ENCODE measurements at places on chromosomes 11 and 22. TPM values are rescaled to one million over a fixed set of nuclear protein-coding genes. Genes with fewer than 3 reads are reported as not detected.

GRCh38 chr11:42524534-42525227, 787.1 kb upstream of the API5 start:
- no peaks in the 10 kb centered on the region for H3K4me1 ChIP-seq
- no peaks in the 10 kb centered on the region for H3K27me3 ChIP-seq
- H3K4me3 ChIP-seq = no peak overlapping the region
- no peak overlapping the region for H3K27ac ChIP-seq
- no peaks in the 10 kb centered on the region for H3K36me3 ChIP-seq

DNA sequence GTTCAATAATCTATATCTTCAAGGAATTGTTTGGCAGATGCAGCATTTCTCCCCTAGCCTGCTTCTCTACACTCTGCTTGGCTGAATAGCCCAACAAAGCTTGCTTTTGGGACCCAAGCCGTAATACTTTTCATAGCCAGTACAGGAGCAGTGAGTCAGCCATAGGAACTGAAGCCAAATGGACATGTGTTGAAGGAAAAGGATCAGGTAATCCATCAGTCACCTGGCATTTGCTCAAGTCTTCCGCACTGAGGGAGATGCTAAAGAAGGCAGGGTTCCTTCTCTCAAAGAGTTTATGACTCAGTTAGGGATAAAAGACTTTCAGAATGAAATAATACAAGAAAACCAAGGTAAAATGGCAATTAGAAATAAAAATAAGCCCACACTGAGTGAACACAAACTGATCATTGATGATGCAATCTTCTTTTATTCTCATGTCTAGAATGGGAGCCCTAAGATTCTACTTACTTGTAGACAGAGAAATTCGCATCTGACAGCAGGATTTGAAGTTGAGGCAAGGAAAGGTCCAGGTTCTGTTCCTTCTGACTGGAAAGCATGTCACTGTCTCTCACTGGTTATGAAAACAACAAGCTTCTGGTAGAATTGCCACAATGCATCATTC, 13.2 kb downstream of the C11orf87 start:
- H3K4me1 ChIP-seq = no peaks in the 10 kb centered on the region
- H3K4me3 ChIP-seq = no peak overlapping the region
- no peaks in the 10 kb centered on the region for H3K36me3 ChIP-seq
- no peak overlapping the region for H3K27ac ChIP-seq
- DNase-seq = no peak

DNA sequence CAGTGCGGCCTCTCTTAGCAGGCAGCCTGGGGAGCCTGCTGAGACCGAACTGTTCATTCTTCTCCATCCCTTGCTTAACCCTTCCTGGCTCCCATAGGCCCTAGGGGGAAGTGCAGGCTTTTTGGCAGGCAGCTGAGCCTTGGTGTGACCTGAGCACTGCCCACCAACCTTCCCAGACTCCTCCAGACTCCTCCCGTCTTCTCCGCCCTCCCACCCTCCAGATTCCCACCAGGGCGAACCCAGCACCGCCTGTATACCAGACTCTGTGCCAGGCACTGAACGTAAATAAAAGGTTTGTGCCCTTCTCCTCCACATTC, 7.9 kb downstream of the RELT start:
- H3K36me3 ChIP-seq = no peaks in the 10 kb centered on the region
- H3K4me3 ChIP-seq = no peak overlapping the region
- H3K27ac ChIP-seq = peak overlapping the region; percentile 72
- DNase-seq = no peak
- H3K27me3 ChIP-seq = no peaks in the 10 kb centered on the region
- H3K4me1 ChIP-seq = no peaks in the 10 kb centered on the region

GRCh38 chr22:20087319-20088262, 7.5 kb downstream of the DGCR8 start:
- no peak for DNase-seq
- no peak overlapping the region for H3K27ac ChIP-seq
- no peak overlapping the region for H3K4me3 ChIP-seq
- peaks cover 56% of the 10 kb centered on the region for H3K36me3 ChIP-seq

GRCh38 chr22:29531419-29531818, 22.1 kb downstream of the THOC5 start:
- no peak overlapping the region for H3K4me3 ChIP-seq
- no peak overlapping the region for H3K27ac ChIP-seq
- peaks cover 14% of the 10 kb centered on the region for H3K36me3 ChIP-seq
- H3K4me1 ChIP-seq = no peaks in the 10 kb centered on the region

GRCh38 chr11:119363081-119363850, 16.8 kb upstream of the MFRP start:
- H3K27me3 ChIP-seq = no peaks in the 10 kb centered on the region
- H3K4me3 ChIP-seq = peak overlapping the region; percentile 57
- peak; percentile 40 for DNase-seq
- H3K4me1 ChIP-seq = no peaks in the 10 kb centered on the region
- no peak overlapping the region for H3K27ac ChIP-seq
- H3K36me3 ChIP-seq = peaks cover 12% of the 10 kb centered on the region

GPHA2 gene
- not detected for total RNA-seq

CCDC73 gene
- total RNA-seq = 0.24 TPM

OR52H1 gene
- total RNA-seq = not detected

SLC1A2 gene
- total RNA-seq = 9.8 TPM

TMEM132A gene
- 4.2 TPM for total RNA-seq

KCNK7 gene
- not detected for total RNA-seq

All from right lobe of liver (tissue), 6 donors.